ENCODE measurements at places on chromosomes 7 and 10.

DNA sequence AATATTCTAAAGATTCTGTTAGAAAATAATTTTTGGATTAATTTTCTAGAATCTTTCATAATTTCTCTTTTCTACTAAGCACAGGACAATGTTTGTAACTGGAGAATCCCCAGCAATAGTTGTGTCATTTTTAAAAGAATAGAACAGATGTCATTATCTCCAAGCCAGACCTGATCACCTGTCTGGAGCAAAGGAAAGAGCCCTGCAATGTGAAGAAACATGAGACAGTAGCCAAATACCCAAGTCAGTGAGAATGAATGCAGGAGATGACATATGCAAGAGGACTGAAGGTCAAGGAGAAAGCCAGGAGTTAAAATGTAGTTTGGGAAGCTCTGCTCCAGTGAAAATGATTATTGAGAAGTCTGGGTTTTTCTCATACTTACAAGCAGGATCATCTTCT lies 25.4 kb upstream of the ZNF138 start:
- no peak for DNase-seq

- no peak for DNase-seq
Measured at GRCh38 chr7:16883918-16884317, 2.1 kb upstream of the AGR3 start.

GRCh38 chr10:43069211-43069515 lies 7.7 kb upstream of the RET start:
- no peak for DNase-seq

GRCh38 chr10:107728807-107729206 lies 564.3 kb upstream of the SORCS1 start:
- DNase-seq, result no peak

GRCh38 chr7:18387191-18387735 lies 108.3 kb upstream of the HDAC9 start:
- peak; percentile 33 for DNase-seq

- peak; percentile 60 for DNase-seq
Measured at GRCh38 chr10:118543714-118544400, 51.6 kb downstream of the PRLHR start.

GRCh38 chr10:20855398-20856038 lies 41.6 kb downstream of the NEBL start:
- no peak for DNase-seq

- no peak for DNase-seq
Measured at GRCh38 chr7:74084722-74085578, 1.3 kb downstream of the LIMK1 start.

DNA sequence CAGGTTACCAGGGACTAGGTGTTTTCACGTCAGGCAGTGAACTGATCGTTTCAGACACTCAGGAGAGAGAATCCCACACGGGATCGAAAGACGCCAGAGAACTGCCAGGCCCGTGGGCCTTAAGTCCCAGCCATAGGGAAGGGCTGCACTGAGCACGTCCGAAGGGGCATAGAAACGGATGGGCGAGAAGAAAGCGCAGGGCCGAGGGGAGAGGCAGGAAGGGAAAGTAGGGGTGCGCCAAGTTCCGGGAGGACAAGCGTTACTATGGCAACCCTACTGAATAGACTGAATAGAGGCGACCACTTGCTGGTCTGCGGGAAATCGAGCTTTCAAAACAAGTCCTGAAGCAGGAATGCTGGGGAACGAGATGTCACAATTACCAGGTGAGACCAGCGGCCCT lies 421.3 kb upstream of the NUPR2 start:
- no peak for DNase-seq

GRCh38 chr10:57657164-57657765 lies 610.4 kb downstream of the IPMK start:
- DNase-seq, result peak; percentile 66

DNA sequence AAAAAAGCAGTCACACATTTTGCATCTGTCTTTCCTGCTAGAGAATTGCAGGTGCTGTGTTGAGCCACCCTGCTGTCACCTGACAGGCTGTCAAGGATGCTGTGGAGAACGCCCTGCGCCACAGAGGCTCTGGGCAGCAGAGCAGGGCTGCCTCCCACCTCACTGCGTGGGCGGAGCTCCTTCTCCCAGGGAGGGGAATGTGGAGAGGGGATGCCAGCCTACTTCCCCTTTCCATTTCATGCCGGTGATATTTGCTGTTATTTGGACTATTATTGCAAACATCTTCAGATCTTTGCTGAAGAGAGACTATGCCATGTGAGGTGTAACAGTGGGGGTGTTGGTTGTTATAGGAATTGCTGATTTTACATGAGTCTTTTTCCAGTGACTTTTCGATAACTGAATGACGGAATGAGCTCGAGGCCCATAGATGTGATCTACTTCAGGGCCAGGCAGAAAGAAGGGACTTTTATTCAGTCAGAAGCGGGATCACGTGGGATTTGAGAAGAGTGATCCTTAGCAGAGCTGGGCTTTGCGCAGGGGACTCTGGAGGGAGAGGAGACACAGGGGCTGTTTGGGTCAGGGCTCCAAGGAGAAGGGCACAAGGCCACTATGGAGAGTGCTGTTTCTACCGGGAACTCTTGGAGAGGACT lies 13.6 kb upstream of the PRKAG2 start:
- no peak for DNase-seq

DNA sequence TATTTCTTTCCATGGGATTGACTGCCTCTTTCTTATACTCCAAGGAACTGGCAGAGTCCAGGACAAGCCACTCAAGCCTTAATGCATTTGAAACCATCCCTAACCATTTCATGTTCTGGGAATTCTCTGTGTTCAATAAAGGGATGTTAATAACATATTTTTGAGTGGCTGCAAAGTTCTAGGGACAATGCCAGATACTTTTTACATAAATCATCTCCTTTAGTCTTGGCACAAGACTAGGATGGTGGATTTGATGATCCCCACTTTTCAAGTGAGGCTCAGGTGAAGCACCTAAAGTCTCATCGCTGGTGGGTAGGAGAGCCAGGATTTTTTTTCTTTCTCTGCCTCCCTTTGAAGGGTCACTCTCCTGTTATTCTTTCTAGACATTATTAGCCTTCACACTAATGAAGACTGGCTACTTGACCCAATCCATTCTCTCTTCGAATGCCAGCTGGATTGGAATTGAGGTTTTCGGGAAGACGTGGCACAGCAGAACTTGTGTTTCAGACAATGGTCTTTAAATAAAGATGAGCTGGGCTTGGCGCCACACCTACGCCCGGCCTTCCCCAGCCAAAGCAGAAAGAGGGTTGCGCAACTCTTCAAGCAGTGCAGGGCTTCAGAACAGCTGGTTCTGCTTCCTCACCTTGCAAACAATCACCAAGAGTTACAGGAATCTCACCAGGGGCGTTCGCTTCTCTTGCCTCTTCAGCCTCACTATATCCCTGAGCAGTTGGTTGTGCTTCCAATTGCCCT lies 73.8 kb upstream of the BMPER start:
- DNase-seq, result no peak

DNA sequence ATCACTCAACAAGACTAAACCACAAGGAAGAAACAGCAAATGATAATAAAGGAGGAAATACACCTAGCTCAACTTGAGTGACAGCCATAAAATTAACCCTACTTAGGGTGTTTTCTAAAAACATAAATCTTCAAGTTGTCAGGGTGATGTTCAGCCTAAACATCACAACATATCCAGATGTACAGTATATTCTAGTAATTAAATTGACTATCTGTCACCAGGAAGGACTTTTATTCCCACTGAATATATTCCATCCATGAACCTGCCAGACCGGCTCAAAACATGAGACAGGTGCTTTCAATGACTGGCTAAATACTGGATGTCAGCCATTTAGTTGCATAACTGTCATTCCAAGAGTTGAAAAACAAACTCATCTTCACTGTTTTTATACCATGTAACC lies 298.1 kb upstream of the NEBL start:
- no peak for DNase-seq

GRCh38 chr10:28533571-28534304 lies 820 bp downstream of the WAC start:
- DNase-seq, result peak; percentile 60

- DNase-seq, result no peak
Measured at GRCh38 chr7:1639532-1640175, 30.4 kb upstream of the ELFN1 start.

- DNase-seq, result no peak
Measured at GRCh38 chr7:137881607-137882260, 35.0 kb upstream of the DGKI start.

DNA sequence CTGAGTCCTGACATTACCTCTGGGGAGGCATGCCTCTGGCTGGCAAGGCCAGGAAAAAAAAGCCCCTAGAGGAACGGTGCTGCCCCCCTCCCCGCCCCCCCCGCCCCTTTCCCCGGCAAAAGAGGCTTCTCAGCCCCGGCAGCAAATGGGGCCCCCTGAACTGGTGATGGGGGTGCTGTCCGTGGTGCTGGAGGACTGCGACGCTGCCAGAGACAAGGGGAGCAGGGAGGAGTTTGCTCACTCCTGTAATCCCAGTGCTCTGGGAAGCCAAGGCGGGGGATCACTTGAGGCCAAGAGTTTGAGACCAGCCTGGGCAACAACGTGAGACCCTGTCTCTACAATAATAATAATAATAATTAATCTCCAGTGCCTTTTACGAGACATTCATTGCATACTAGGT lies 23.7 kb downstream of the SRRM3 start:
- no peak for DNase-seq

DNA sequence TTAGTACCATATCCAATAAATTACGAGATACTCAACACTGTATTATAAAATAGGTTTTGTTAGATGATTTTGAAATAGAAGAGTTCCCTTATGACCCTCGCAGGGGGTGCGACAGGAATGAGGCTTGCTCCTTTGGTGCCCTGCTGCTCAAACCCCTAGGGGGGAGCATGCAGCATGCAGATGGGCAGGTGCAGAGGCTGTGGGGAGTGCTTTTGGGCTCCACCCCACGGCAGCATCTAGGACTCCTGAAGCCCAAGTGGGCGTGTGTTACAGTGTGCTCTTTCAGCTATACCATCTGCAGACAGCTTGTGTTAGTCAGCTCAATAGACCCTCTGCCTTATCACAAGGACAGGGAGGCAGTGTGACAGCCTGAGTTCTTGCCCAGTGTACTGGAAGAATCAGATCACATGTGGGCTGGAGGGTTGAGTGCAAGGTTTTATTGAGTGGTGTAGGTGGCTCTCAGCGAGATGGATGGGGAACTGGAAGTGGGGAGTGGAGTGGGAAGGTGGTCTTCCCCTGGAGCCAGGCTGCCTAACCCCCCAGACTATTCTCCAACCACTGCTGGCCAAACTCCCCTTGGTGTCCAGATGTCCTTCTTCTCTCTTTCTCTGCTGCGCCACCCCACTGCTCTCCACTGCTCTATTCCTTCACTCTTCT lies 3.1 kb upstream of the MRC1 start:
- no peak for DNase-seq

- no peak for DNase-seq
Measured at GRCh38 chr7:153002115-153002514, 242.6 kb downstream of the ACTR3B start.

DNA sequence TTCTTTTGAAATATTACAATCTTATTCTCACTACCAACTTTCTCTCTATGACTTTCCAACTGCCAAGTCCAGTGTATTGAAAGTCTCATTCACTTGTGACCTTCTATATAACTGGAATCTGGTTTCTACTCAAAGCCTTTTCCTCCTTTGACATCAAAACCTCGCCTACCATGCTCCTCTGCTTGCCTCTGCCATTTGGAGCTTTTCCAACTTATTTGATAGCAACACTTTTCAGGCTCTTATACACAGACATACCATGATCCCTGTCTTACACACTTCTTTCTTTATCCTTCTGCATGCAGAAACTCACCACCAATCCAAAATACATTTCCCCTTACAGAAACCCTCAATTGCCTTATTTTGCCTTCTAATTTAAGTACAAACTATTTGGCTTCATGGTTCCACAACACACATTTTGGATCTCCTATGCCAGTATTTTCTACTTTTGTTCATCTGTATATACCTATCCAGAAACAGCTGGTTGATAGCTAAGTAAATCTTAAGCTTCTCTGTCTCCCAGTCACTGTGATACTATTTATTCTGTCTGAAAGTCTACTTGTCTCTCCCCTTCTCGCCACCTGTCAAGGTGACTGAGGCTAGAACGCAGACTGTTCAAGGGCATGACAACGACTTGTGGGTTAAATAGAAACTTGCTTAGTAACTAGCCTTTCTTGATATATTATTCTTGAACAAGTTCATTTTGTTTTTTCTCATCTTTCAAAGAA lies 22.4 kb downstream of the GNG11 start:
- no peak for DNase-seq

DNA sequence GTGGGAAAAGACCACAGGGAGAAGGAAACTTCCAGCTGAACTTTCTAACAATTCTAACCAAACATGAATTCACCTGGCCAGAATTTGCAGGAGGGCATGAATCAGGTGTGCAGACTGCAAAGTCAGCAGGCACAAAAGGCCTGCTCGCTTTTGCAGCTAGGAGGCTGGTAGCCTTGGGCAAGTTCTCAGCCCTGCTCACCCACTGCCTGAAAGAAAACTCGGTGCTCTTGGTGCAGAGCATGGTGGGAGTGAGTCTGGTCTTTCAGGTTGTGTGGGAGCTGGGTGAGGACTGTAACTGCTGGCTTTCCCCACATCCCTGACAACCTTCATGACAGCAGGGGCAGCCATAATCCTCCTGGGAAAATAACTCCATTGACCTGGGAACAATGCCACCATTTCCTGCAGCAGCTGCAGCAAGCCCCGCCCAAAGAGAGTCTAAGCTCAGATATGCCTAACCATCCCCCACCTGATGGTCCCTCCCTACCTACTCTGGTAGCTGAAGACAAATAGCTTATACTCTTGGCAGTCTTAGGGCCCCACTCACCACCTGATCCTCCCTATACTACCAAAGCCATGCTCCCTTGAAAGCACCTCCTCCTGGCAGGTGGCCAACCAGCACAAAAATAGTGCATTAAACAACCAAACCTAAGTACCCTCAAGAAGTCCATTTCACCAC lies 31.6 kb downstream of the ZNF117 start:
- DNase-seq, result no peak

- no peak for DNase-seq
Measured at GRCh38 chr7:87424075-87424474, 51.4 kb downstream of the ABCB4 start.

DNA sequence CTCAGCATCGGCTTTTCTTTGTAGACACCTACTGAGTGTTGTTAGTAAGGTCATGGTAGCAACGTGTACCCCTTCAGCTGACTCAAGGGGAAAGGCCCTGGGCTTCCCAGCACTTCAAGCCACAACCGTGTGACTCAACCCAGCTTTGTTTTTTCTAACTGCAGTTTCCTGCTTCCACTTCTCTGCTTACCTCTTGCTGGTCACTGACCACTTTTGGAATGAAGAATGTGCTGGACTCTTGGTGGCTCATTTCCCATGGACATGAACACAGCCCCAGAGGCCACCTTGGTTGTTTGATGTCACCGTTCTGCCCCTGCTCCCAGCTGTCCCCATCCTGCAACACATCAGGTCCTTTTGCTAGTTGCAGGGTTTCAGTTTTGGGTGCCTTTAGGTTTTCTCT lies 69.5 kb upstream of the ZNF438 start:
- DNase-seq, result no peak

DNA sequence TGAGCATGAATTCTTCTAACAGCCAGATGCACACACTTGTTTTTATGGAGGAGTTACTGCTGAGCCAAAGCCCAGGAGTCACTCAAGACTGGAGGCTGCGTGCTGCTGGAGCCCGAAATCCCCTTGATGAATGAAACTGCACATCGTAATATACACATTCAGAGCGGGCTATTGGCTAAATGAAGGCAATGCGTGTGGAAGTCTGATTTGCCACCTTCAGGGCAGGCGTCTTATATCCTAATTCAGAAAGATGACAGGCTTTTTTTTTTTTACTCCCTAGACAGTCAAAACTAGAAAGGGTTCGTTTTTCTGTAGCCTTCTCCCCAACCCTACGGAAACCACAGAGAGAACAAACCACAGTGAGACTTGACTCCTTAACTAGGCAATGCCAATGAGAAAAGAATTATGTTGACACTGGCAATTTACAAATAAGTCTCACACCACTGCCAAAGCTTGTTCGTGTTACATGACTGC lies 227.2 kb upstream of the KLF14 start:
- DNase-seq, result no peak

Data from Ammon's horn (tissue), 1 donor.